Activated naive CD8-positive, alpha-beta T cell treated with anti-CD3 and anti-CD28 coated beads for 36 hours (primary cell): ENCODE measurements at places on chromosomes 13 and 19. TPM values are rescaled to one million over a fixed set of nuclear protein-coding genes. Genes with fewer than 3 reads are reported as not detected.

GRCh38 chr19:2795827-2796658, 10.7 kb downstream of the THOP1 start:
- DNase-seq: no peak

DNA sequence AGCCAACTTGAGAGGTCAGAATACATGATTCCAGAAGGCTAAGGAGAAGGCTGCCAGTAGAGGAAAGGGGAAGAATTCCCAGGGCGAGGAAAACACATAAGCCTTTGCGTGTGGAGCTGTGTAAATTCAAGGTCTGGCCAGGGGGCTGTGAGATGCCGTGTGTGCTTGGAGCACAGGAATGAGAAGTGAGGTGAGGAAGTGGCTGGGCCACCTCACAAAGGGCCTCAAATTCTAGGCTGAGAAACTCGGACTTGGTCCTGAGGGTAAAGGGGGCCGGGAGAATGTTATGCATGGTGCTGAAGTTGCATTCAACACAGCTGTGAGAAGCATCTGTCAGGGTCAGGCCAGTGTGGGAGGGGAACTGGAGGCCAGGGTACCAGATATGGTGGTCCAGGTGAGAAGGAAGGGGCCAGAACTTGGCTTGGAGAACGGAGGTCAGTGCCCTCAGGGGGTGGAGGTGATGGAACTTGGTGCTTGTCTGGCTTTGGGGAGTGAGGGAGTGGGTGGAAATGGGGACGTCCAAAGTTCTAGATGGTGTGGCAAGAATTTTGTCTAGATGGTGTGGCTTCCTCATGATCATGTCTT, 4.9 kb upstream of the ZNF580 start:
- no peak for DNase-seq

- DNase-seq: no peak
Observed at GRCh38 chr13:93305886-93306285, 79.3 kb downstream of the GPC6 start.

DNA sequence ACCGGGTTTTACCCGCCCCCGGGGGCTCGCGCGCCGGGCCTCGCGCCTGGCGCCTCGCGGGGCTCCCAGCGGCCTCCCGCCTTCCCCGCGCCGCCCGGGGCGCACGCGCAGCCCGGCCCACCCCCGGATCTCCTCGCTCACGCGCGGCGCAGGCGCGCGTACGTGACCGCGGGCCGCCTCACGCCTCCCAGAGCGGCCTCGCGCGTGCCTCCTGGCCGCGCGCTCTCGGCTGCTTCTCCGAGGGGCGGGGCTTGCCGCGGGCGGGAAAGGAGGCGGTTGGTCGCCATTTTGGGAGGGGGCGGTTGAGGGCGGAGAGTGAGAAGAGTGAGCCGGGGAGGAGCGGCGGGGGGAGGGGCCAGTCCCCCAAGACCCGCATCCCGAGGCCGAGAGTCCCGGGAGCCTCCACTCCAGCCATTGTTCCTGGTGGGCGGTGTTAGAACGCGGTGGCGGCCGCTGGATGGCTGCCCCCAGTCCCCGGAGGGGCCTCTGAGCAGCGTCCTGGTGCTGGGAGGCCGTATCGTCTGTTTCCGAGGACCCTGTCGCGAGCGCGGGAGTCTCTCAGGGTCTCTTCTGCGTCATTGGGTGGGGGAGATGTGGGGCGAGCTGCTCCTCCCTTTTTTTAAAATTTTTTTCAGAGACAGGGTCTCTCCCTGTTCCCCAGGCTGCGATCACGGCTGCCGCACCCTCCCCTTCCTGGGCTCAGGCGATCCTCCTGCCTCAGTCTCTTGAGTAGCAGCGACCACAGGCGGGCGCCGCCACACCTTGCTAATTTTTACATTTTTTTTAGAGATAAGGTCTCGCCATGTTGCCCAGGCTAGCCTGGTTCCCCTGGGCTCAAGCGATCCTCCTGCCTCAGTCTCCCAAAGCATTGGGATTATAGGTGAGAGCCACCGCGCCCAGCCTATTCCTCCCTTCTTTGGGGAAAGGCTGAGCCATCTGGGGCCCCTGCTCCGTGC, at the start of gene ZNF541:
Gene ZNF541, minus strand, starts transcription at position 78 of the 956 bp plus-strand sequence. CDS start 17,292 bp downstream, outside the sequence.
- DNase-seq: peak; percentile 74

- DNase-seq: no peak
Observed at GRCh38 chr13:76330761-76331160, 555.4 kb downstream of the KCTD12 start.

Gene CYP4F2
- 0.14 TPM for total RNA-seq

DNA sequence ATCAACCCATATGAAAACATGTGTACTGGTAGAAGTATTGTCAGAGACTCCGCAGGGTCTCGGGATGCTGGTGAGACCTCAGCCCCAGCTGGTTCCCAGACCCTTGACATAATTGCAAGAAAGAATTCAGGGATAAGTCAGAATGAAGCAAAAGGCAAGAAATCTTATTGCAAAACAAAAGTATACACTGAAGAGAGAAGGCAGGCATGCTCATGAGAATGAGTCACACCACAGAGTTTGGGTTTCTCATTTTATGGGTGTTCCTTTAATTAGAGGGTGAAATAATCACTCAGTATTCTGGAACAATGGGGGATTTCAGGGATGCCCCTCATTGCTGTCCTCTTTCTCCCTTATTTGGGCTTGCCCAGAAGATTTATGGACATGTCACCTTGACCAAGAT, 1423.8 kb upstream of the MIR17HG start:
- no peak for DNase-seq

Gene RXFP2
- not detected for total RNA-seq

GRCh38 chr13:27482983-27483382, 32.6 kb upstream of the MTIF3 start:
- DNase-seq: no peak

GRCh38 chr19:18607226-18608101, 865 bp upstream of the CRLF1 start:
- no peak for DNase-seq

- peak; percentile 78 for DNase-seq
Observed at GRCh38 chr19:35495107-35496064, 5.1 kb upstream of the KRTDAP start.

Gene ZNF534
- total RNA-seq: not detected

Gene ZIK1
- total RNA-seq: 14.4 TPM

GRCh38 chr19:12828494-12828893, 5.9 kb downstream of the RTBDN start:
- DNase-seq: peak; percentile 52

GRCh38 chr19:48614436-48615230, at the start of gene FAM83E:
FAM83E (minus strand) TSS chr19:48615076; CDS start chr19:48613372, 1,704 bp downstream.
- DNase-seq: no peak

Gene APC2
- total RNA-seq: 0.26 TPM

GRCh38 chr13:111251646-111252445, 68.6 kb upstream of the TEX29 start:
- DNase-seq: no peak
